Keratinocyte (primary cell): ENCODE measurements at places on chromosomes 5 and 9.

DNA sequence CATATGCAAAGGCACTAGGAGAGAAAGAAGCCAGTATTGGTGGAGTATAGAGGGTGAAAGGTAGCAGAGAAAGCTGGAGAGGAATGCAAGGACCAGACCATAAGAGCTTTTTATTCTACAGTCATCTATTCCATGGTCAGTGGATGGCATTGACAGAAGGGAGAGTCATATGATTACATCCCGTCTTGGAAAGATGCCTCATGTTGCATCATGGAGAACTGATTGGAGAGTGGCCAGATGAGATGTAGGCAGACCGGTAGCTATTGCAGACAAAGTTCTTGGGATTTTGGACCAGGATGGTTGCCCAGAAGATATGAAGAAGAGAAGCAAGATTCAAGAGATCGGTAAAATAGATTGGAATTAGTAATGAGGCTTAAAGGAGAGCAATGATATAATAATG lies 260.7 kb downstream of the CHSY3 start:
- no peak for DNase-seq

- no peak for DNase-seq
These were observed 473.7 kb downstream of the ARHGEF28 start for GRCh38 chr5:74099538-74100267.

DNA sequence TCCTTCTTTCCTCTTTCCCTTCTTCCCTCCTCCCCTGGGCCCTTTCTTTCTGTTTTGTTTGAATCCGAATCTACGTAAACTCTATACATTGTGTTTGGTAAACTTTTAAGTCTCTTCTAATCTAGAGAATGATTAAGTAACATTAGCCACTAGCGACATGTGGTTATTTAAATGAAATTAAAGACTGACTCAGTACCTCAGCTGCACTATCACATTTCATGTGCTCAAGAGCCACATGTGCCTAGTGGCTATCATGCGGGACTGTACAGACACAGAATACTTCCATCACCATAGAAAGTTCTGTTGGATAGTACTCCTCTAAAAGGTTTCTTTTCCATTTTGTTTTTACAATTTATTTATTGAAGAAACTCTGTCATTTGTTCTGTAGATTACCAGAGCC lies 29.0 kb downstream of the DCTN4 start:
- DNase-seq, result no peak

- no peak for DNase-seq
These were observed 359.7 kb downstream of the MLLT3 start for GRCh38 chr9:20262611-20263010.

DNA sequence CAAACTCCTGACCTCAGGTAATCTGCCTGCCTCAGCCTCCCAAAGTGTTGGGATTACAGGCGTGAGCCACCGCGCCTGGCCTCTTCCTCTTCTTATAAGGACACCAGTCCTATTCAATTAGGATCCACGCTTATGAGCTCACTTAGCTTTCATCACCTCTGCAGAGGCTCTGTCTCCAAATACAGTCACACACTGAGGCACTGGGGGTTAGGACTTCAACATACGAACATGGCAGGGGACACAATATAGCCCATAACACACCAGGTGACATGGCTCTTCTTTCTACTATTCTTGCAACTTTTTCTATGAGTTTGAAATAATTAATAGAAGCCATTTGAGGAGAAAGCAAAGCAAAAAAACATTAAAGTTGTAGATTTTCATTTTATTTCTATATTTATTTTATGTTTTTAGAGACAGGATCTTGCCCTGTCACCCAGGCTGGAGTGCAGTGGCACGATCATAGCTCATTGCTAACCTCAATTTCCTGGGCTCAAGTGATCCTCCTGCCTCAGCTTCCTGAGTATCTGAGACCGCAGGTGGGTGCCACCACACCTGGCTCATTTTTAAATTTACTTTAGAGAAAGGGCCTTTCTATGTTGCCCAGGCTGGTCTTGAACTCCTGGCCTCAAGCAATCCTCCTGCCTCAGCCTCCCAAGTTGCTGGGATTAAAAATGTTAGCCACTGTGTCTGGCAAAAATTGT lies 6.0 kb upstream of the PRRT1B start:
- no peak for DNase-seq

DNA sequence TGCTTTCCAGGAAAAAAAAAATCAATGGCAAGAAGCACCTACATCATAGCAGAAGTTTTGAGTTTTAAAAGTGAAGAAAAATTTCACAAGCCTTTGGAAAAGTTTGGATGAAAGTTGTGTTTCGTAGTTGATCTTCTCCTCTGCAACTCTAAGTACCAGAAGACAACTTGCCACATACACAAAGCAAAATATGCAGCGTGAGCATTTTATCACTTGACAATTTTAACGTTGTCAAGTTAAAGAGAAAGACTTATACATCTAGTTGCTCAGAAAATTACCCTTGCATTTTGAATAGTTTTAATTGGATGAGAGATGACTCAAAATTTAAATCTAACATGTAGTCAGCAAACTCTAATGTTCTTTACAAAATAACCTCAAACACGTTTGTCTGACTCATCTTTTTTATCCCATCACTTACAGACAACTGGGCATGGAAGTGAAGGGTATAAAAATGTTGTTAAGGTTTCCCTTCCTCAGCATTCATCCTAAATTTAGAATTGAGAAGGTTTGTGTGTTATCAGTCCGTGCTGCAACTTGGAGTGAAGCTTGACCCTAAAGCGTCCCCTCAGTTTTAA lies 213.4 kb downstream of the MARCHF11 start:
- DNase-seq, result no peak

DNA sequence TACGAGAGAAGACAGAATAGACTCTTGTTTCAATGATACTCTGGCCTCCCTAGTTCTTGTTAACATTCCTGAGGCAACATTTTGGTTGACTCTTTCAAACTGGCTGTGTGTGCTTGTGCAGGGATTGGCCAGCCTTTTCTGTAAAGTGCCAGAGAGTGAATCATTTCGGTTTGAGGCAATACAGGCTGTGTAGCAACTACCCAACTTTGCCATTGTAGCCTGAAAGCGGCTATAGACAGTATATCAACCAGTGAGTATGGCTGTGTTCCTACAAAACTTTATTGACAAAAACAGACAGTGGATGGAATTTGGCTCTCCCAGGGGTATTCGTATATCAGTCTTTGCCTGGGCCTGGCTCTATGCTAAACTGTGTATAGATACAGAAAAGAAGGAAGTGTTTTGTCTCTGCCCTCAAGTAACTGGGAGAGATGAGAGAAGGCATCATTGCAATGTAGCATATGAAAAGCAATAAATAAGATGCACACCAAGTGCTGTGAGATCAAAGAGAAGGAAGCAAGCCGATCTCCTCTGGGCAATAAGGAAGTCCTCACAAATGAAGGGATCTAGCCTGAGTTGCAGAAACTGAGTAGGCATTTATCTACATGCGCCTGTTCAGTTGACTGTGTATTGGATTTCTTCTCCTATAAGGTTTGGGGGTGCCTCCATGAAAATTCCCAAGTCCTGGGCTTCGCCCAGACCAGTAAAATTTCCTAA lies 568.0 kb upstream of the KLF4 start:
- peak; percentile 73 for DNase-seq

GRCh38 chr5:56612759-56613158 lies 202.6 kb upstream of the MAP3K1 start:
- DNase-seq, result no peak

DNA sequence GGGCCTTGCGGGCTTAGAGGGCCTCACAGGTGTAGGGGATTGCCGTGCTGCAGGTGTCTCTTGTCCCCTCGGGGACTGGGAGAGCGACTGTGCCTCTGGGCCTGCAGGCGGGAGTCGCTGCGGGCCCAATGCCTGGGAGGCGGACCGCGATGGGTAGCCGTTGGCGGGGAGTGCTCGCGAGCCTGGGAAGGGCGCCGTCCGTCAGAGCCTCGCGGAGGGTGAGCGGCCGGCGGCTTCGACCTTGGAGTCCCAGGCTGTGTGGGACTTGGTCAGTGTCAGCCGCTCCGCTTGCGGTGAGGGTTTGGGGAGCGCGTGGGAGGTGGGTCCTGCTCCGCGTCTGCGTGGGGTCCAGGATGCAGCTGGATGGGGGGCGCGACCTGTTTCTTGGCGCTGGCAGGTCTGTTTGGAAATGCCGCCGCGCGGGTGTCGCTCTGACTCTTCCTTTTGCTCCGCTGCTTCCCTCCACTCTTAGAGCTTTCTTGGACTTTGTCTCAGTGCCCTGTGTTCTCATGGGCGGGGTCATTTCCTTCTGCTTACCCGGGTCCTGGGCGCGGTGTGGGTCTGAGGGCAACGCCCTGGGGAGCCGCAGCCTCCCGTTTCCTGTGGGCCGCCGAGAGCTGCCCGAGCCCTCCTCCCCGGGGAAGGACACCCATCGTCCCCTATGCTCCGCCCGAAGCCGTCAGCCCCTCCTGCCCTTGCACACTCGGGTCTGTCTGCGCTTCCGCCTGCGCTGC lies 88.9 kb upstream of the CACNA1B start:
- no peak for DNase-seq

GRCh38 chr5:178467205-178467567 lies 123.0 kb downstream of the COL23A1 start:
- DNase-seq, result no peak

GRCh38 chr5:78747705-78748359 lies 99.3 kb upstream of the LHFPL2 start:
- no peak for DNase-seq

GRCh38 chr5:115170134-115170928 lies 623 bp upstream of the TRIM36 start:
- DNase-seq, result no peak

DNA sequence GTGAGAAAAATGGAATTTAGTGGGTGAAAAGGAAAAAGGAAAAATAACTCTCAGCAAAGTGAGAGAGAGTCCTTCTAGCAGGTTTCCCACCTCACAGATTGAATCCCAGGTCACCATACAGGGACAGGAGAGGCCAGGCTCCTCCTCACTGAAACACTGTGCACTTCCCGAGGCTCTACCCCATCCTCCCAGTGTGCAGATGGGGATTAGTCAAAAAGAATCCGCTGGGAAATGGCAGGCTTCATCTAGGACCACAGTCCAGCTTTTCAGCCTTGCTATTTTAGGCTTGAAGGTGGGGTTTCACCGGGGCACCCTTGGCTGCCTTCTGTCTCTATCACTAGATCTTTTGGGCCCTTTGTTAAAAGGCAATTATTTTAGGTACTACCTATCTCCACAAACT lies 47.8 kb downstream of the YIPF5 start:
- DNase-seq, result no peak

DNA sequence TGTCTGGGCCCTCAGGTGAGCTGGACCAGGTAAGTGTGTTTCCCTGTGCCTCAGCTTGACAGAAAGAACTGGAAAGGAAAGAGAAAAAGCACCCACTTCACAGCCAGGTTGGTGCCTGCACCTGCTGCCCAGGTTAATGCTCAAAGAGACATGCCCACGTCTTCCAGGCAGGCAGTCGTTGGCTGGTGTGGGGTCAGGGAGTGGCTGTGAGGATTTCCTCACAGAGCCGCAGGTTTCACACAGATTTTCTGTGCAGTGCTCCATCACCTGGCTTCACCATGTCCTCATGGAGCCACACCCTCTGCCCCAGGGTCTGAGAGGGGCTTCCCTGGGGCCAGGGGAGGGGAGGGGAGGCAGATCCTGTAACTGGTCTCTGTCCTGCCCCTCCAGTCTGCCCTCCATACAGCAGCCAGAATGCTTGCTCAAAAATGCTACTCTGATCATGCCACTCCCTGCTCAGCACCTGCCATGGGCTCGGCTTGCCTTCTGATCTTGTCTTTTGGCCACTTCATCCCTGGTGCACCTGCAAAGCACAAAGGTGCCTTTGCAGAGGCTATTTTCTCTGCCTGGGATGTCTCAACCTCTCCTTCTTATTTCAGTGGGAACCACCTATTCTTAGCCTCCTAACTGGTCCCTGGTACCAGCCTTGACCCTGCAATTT lies 82.5 kb upstream of the UBTD2 start:
- DNase-seq, result no peak

DNA sequence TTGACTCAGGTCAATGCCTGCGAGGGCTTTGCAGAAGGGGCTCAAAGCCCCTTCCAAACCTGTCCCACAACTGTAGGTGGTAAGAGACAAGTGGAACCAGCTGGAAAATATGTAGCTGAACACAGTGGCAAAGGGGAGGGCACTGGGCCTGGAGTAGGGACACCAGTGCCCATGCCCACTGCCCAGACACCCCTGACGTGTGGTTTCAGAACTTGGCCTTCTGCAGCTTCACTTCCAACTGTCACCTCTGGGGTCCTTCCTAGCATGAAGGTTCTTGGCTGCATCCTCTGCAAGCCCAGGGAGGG lies 233.1 kb upstream of the IRX1 start:
- DNase-seq, result no peak

GRCh38 chr5:59390074-59390659 lies 503.4 kb downstream of the PDE4D start:
- DNase-seq, result no peak

DNA sequence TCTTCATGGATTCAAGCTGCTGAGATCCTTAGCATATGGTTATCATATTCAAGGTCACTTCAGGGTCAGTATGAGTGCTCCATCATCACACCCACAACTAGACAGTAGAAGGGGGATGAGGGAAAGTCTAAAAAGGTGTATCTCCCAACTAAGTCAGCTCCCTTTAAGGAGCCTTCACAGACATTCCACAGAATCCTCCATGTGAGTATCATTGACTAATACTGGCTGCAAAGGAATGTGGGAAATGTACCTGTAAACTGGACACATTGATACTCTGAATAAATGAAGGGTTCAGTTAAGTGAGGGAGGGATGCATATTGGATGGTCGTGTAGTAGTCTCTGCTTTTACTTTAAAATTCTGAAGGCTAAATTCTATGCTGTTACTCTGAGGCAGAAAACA lies 330.7 kb downstream of the LRRC70 start:
- DNase-seq, result no peak

GRCh38 chr5:90644132-90644531 lies 85.5 kb downstream of the ADGRV1 start:
- DNase-seq, result no peak

DNA sequence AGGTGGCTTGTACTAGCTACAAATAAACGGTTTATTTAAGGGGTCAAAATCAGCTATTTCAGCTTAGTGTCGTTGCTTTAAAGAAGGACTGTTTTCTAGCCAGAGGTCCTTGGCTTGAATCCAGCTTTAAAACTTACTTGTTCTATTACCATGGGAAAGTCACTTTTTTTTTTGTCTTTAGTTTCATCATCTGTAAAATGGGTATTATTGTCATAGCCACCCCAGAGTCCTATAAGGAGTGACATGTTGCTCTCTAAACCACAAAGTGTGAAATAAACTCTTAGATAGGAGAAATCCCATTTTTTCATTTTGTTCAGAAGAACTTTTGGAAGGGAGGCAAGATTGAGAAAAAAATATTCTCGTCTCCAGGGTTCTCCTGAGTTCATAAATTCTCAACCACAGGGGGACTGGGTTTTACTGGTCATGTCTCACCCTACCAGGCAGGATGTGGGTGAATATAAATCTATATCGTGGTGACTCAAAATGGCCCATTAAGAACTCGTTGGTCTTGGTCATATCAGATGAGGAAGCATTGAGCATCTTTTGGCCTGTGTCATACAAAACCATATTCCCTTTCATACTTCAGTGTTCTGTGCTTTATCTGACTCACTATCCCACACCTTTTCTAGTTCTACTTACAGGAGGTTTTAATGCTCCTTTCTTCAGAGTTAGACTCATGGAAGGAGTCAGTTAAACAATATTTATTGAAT lies 202.7 kb upstream of the NR3C1 start:
- no peak for DNase-seq

GRCh38 chr9:112074250-112075008 lies 100.7 kb downstream of the SUSD1 start:
- DNase-seq, result no peak

GRCh38 chr5:111099058-111099778 lies 7.1 kb downstream of the WDR36 start:
- DNase-seq, result no peak
